Upper lobe of left lung (tissue), 6 donors: ENCODE measurements at places on chromosomes 2 and 18. TPM values are rescaled to one million over a fixed set of nuclear protein-coding genes. Genes with fewer than 3 reads are reported as not detected.

Gene GPAT2
- 0.10 TPM for total RNA-seq

Gene REG1A
- total RNA-seq = not detected

Gene SLC5A7
- 0.98 TPM for total RNA-seq

Gene AQP4
- 253 TPM for total RNA-seq

Gene GRHL1
- total RNA-seq = 4.6 TPM

- H3K4me3 ChIP-seq = no peak overlapping the region
- H3K4me1 ChIP-seq = peaks cover 4% of the 10 kb centered on the region
- no peak overlapping the region for H3K27ac ChIP-seq
These were observed 3.1 kb downstream of the SLC14A1 start for GRCh38 chr18:45727068-45727467.

GRCh38 chr18:47745227-47745626 is 185.2 kb downstream of the SMAD2 start:
- H3K27me3 ChIP-seq = no peaks in the 10 kb centered on the region
- H3K4me1 ChIP-seq = peaks cover 5% of the 10 kb centered on the region
- no peak for DNase-seq
- H3K27ac ChIP-seq = no peak overlapping the region
- H3K4me3 ChIP-seq = no peak overlapping the region
- H3K36me3 ChIP-seq = no peaks in the 10 kb centered on the region

DNA sequence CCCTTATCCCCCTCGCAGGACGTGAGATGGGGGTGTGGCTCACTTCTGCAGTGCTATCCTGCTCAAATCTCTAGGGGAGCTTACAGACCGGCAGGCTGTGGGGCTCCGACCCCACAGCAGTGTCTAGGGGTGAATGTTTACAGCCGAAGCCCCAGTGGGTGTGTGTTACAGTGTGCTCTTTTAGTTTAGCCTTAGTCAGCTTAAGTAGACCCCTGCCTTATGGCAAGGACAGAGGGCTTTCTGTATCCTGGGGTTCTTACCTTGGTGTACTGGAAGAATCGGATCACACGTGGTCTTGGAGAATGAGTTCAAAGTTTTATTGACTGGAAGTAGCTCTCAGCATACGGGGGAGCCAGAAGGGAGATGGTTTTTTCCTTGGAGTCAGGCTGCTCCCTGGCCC is 348.2 kb upstream of the GYPC start:
- DNase-seq = no peak
- H3K27me3 ChIP-seq = no peaks in the 10 kb centered on the region

DNA sequence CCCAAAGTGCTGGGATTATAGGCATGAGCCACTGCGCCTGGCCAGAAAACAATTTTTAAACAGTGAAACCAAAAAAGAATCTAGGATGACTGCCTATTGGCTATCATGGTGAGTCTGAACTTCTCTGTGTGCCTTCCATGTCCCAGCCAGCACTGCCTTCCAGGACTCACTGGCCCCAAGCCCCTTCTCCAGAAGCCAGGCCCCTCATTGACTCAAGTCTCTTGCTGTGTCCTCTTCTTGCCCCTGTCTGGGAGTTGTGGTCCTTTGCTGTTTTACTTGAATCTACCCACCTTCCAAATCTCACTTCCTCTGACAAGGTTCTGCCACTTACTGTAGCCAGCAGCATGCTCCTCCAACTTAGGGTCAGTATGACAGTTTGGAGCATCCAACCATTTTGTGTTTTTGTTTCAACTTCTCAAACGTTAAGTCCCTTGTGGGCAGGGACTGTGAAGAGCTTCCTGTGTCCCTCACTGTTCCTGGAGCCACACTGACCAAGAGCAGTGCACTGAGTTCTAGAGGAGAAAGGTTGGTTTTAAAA is 41.7 kb downstream of the ST3GAL5 start:
- H3K4me3 ChIP-seq = no peak overlapping the region
- H3K27ac ChIP-seq = no peak overlapping the region
- peaks cover 7% of the 10 kb centered on the region for H3K36me3 ChIP-seq
- DNase-seq = no peak

DNA sequence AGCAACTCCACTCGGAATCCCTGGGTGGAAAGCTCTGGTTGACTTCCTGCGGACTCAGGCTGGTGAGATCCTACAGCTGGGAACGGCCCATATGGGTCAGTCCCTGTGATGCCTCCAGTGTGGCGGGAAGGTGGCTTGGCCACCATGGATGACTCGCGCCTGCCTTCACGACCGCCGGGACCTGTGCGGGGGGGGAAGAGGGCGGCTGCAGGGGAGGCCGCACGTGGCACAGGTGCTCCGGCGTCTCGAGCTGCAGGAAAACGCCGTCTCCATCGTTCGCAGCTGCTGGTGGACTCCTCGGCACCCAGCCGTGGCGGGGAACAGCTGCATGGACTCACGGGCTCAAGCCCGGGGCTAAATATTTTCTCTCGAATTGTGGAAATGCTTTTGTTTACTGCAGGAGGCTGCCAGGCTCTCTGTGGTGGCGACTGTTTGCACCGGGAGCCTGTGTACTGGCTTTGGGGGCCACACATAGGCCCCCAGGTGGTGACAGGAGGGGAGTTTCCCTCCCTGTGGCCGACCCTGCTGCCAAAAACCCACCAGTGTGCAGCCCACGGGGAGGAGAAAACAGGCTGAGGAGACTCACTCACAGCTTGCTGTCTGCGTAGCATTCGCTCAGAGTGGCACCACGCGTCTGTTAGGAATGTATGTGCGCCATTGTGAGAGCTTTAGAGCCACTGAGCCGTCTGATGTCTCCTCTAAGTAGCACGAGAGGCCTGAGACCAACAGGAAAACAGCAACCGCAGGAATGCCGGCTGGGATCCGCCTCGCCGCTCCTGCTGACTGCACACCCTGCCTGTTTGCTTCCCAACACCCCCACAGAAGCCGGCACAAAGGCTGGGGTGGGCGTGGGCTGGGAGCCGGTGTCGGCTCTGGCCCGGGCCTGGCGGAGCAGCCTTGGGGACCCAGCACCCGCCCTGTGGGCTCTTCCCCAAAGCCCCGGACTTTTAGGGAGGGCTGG is 89.2 kb downstream of the NFATC1 start:
- no peak overlapping the region for H3K4me3 ChIP-seq
- no peak for DNase-seq

DNA sequence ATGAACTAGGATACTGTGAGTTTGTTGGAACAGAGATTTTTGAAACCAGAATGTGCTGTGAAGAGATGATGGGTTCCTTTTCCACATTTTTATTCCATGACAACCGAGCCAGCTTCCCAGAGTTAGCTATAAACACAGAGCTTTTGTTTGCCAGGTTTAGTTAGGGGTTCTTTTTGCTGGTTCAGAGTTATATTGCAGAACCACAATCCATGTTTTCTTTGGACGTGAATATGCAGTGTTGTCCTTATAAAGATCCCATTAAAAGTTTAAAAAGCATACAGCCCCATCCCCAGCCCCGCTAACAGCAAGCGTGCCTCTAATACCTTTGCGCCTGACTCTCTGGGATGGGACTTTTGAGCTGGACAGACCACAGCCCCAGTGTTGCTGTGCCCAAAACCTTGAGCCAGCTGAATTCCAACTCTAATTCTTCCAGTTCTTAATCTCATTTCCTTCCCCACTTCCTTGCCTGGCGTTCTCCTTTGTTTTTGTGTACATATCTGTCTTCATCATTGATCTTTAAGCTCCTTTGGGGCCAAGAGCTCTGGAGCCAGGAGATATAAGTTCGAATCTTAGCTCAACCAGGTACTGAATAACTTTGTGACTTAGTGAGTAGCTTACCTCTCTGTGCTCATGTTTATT is 72.3 kb downstream of the SPATS2L start:
- H3K36me3 ChIP-seq = no peaks in the 10 kb centered on the region
- H3K4me1 ChIP-seq = peaks cover 79% of the 10 kb centered on the region
